Activated CD8-positive, alpha-beta memory T cell treated with anti-CD3 and anti-CD28 coated beads for 1 hour (primary cell): ENCODE measurements at places on chromosomes 4 and X.

GRCh38 chrX:84186603-84187532 is 1.1 kb downstream of the RPS6KA6 start:
- no peak for DNase-seq

DNA sequence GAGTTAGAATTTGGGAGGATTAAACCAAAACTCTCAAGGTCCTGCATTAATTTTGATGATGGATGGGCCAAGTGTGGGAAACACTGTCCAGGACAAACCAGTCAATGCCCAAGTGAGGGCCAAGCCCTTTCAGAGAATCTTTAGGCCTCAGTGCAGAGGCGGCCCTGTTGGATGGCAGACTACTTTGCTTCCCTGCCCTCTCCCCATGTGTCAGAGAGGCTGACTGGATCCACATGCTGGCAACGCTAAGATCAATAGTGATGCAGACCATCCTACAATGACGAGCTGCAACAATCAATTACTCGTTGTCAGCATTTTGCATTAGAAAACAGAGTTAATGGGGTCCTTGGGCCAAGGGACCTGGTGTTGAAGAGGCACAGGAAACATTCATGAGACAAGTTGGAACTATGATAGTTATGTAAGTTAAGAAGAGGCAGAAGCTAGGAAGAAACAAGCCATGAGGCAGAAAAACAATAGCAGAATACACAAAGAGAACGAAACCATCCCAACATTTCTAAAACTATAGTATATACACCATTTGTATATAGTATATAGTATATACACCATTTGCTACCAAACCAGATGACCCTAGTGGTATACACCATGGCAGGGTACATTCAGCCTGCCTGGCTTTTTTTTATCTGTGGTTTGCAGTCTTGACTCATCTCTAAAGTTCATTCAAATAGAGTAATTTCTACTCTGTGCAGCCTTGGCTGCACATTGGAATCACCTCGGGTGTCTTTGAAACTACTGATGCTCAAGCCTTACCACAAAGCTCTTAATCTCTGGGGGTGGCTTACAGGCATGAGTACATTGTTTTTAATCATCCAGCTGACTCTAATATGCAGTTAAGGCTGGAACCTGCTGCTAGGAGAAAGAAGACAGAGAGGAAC is 147.7 kb upstream of the GYPA start:
- DNase-seq: no peak

- DNase-seq: no peak
These were observed 394.7 kb downstream of the IL1RAPL1 start for GRCh38 chrX:28981952-28982351.

- DNase-seq: no peak
These were observed 29.6 kb downstream of the REST start for GRCh38 chr4:56937262-56937661.

- DNase-seq: no peak
These were observed 234.5 kb downstream of the MAML3 start for GRCh38 chr4:139919521-139919920.

DNA sequence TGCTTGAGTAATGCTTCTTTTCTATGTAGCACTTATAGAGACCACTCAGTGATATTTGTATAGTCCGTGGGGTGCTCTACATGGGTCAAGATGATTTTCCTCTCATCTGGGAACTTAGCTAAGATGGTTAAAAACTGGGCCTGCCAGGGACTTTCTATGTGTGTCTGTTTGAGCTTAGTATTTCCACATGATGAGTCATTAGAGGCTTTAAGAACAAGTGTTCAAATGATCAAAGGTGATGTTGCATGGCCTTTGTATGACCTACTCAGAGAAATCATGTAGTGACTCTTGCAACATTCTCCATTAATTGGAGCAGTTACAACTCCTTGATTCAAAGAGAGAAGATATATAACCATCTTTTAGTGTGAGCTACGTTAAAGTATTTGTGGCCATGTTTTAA is 1480.5 kb upstream of the IGFBP7 start:
- DNase-seq: no peak

DNA sequence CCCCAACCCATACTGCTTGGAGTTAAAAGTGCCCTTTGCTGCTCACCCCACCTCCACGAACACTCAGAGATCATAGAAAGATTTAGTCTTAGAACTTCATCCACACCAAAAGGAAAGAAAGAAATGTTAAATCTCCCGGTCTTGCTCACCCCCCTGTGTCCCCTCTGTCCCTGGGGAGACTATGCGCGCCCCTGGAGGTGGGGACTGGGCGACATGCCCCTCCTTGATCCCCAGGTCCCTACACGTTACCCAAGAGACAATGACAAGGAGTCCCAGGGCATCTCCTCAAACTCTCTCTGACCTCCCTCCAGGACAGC is 620 bp downstream of the ITM2A start:
- no peak for DNase-seq

DNA sequence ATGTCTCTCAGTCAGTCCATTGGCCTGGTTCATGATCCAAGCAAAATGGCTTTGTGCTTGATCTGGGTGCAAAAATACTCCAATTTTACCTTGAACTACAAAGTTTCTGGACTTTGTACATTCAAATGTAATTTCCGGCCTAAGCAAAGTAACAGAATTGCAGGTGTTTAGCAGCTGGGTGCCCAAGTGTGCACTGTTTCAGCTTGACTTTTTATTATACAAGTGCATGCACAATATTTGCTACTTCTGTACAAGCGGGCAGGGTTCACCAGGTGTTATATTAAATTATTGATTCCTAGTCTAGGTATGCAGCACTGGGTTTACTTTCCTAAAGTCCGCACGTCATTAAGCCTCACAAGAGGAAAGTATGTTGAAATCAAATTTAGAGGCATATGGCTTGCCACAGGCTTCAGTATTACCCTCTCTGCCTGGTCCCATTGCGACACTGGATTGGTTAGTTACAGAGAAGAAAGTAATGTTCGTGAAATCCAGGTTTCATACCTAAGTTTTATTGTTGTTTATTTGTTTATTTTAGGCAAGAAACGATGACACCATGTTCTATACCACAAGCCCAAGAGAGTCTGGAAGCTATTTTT is 376.9 kb upstream of the CTSO start:
- no peak for DNase-seq

DNA sequence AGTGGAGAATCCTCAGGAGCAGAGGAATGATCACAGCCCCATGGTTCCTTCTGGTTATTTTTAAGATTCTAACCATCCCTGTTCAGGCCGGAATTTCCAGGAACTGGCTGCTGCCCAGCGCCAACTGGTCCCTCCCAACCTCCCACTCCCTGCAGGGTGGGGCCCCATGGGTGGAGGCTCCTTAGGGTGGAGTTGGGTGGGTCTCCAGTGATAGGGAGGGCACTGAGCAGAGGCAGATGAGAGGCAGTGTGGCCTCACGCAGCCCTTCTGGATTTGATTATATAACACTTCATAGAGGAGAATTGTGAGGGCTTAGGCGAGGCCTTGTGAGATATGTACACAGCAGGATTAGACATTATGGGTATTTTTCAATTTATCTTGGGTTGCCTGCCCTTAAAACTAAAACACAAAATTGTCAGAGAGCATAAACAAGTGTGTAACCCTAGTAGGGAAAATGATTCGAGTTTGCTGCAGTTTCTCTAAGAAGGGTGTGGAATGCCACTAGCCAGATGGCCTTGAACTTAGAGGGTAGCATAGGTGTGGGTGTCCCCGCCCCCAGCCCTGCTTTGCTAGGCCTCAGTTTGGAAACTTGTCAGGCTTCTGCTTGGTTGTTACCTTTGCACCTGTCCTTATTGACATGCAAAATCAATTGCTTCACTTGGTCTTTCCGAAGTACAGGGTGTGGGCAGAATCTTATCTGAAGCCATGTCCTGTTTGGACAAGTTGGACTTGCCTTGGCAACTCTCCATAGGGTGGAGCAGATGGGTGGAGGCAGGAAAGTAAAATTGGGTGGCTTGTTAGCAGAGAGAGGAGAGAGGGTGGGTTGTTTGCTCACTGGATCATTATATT is 9.4 kb downstream of the KLF3 start:
- no peak for DNase-seq

DNA sequence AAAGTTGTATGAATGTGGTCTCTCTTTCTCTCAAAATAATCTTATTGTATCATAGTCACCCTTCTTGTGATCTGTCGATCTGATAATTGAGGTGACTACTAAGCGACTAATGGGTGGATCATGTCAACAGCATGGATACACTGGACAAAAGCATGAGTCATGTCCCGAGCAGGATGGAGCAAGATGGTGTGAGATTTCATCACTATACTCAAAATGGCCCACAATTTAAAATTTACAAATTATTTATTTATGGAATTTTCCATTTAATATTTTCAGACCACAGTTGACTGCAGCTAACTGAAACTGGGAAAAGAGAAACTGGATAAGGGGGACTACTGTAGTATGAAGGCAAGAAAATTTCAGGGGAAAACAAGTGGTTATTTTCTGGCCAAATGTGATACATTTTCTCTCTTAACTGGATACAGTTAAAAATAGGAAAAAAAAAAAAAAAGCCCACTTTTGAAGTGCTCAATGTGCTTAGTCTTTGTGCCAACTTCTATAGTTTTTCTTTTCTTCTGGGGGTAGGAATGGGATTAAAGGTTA is 25.3 kb downstream of the FAM241A start:
- no peak for DNase-seq

DNA sequence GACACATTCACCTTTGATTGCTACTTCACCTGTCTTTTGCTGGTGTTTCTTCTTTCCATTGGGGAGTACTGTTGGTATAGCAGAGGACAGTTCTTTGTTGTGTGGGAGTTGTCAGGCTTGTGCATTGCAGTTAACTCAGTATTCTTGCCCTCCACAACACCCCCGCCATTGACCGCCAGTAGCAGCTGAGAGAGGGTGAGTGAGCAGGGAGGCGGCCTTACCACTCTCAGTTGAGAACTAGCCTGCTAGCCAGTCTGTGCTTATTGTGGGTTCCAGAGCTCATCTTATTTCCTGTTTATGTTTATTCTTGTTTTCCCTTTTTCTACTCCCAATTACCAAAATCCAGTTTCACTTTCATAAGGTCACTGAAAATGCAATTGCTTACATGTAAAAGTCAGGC is 52.2 kb downstream of the STIM2 start:
- no peak for DNase-seq

GRCh38 chrX:103614999-103615398 is 7.2 kb downstream of the TCEAL3 start:
- DNase-seq: no peak

GRCh38 chrX:121831601-121832000 is 784.2 kb downstream of the GLUD2 start:
- DNase-seq: no peak

DNA sequence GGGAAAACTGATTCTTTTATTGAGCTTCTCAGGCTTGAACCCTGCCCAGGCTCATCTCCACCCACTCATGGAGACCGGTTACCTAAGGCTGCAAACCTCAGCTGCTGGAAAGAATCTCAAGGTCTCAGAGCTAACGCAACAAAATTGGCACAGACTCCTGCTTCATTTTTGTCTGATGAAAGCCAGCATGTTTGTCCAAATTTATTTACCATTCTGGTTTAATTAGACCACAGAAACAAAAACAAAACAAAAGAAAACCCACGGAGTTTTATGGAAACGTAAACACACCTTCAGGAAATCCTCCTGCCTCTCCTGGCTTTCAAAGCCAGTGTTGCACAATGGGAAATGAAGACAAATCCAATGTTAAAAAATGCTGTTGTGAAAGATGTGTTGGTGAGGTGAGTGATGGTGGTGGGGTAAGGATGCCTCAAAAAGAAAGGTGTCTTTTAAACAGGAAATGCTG is 56.4 kb upstream of the PDLIM3 start:
- DNase-seq: no peak

GRCh38 chr4:158767451-158767850 is 1.4 kb upstream of the FNIP2 start:
- no peak for DNase-seq

- no peak for DNase-seq
These were observed 60.5 kb upstream of the C1GALT1C1 start for GRCh38 chrX:120690344-120690743.

DNA sequence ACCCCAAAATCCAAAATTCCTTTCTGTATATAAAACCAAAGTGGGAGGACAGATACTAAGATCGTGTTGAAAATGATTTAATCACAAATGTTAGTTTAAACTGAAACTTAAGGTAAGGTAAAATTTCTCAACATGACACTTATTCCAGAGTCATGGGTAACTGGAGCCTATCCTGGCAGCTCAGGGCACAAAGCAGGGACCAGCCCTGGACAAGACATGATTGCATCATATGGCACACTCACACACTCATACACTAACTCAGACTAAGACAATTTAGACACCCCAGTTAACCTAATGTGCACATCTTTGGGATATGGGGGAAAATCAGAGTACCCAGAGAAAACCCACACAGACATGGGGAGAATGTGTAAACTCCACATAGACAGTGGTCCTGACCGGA is 244.1 kb upstream of the TEX13A start:
- no peak for DNase-seq

DNA sequence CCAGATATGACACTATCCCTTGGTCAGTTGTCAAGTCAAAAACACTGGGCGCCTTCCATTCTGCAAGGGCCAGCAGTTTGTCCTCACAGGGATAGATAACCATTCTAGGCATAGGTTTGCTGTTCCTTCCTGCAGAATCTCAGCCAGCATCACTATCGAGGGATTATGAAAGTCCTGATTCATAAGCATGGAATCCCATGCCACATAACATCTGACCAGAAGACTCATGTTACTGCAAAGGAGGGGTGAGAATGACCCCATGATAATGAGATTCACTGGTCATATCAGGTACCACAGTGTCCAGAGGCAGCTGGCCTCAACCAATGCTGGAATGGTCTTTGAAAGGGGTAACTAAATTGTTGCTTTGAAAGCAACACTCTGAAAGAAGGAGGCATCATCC is 84.7 kb downstream of the OTC start:
- DNase-seq: no peak

GRCh38 chrX:39859991-39860861 is 237.5 kb downstream of the BCOR start:
- peak; percentile 57 for DNase-seq

DNA sequence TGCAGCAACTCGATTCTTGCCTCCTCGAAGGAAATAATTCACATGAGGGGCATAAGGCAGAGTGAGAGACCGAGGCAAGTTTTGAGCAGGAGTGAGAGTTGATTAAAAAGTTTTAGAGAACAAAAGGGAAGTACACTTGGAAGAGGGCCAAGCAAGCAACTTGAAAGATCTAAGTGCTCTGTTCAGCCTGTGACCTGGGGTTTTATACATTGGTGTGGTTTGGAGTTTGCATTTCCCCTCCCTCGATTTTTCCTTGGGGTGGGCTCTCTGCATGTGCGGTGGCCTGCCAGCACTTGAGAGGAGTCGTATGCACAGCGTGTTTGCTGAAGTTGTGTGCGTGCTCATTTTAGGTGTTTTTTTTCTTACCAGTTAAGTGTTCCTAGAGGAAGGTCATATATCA is 356.4 kb downstream of the KLHL4 start:
- no peak for DNase-seq

- DNase-seq: no peak
These were observed 130.5 kb downstream of the PTTG2 start for GRCh38 chr4:38090455-38091246.

- DNase-seq: no peak
These were observed 59.2 kb downstream of the SLC7A11 start for GRCh38 chr4:138182838-138183426.
